WERI-Rb-1 (cell line): ENCODE measurements at places on chromosomes 2 and 18.
A peak's percentile ranks its signal among the peaks of the same experiment; 100 is the strongest.

DNA sequence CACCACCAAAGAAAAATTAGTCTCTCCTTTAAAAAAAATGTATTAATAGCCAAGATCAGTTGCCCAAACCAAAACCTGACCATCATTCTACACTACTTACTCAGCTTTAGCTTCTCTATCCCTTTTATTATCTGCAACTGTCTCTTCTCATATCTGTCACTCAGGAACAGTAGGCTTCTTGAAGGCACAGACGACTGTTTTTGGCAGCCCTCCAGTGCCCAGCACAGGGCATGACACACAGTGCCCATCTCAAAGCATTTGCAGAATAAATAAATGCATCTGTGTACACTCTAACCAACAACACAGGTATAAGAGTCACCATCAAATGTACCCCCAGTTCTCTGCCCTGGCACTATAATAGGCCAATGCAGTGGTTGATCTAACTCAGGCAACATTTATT is 117.2 kb downstream of the UXS1 start:
- no peak for DNase-seq

GRCh38 chr2:64534363-64534762 is 10.2 kb downstream of the AFTPH start:
- no peak for DNase-seq

GRCh38 chr2:235661167-235661937 is 167.5 kb downstream of the AGAP1 start:
- no peak for DNase-seq

DNA sequence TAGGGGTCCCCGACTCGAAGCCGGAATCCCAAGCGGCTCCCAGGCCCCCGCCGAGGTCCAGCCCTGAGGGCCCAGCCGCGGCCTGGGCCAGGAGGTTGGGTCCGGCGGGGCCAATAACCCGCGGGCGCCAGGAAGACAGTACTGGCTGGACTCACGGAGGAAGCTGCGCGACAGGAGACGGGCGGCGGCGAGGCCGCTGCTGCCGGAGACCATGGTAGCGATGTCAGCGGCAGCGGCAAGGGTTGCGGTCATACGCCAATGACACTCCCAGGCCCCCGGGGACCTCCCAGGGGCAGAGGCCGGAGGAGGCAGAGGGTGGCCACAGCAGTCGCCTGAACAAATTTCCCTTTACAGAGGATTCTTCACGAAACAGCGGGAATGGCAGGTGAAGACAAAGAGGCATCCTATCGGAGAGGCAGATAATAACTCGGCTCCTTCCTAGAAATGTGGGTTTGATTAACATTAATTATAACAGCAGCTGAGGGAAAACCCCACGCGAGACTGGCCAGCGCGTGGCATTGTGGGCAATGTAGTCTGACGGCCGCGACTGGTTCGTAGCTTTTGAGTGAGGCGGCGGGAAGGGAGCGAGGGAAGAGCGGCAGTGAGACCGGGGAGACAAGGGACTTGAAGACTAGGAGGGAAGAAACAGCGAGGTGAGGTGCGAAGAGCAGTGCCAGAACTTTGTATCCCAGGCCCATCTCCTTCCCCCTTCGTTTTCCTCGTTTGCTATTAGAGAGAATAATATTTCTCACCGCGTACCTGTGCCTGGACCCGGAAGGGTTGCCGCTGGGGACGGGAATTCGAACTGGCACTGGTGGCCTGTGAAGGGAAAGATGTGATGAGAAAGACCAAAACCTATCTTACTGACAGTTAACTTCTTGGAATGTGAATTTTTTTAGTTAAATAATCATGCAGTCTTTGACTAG is at the start of gene SUCLG1:
Gene SUCLG1, minus strand, starts transcription at position 263 of the 926 bp plus-strand sequence. Its CDS starts 11 bp downstream, at position 252.
- peak; percentile 86 for DNase-seq

- no peak for DNase-seq
Observed at GRCh38 chr18:57715671-57716070, 87.4 kb downstream of the ATP8B1 start.

GRCh38 chr2:140759426-140760156 is 1371.2 kb downstream of the LRP1B start:
- DNase-seq, result no peak

- DNase-seq, result no peak
Observed at GRCh38 chr2:69022548-69022947, 9.6 kb downstream of the ANTXR1 start.

DNA sequence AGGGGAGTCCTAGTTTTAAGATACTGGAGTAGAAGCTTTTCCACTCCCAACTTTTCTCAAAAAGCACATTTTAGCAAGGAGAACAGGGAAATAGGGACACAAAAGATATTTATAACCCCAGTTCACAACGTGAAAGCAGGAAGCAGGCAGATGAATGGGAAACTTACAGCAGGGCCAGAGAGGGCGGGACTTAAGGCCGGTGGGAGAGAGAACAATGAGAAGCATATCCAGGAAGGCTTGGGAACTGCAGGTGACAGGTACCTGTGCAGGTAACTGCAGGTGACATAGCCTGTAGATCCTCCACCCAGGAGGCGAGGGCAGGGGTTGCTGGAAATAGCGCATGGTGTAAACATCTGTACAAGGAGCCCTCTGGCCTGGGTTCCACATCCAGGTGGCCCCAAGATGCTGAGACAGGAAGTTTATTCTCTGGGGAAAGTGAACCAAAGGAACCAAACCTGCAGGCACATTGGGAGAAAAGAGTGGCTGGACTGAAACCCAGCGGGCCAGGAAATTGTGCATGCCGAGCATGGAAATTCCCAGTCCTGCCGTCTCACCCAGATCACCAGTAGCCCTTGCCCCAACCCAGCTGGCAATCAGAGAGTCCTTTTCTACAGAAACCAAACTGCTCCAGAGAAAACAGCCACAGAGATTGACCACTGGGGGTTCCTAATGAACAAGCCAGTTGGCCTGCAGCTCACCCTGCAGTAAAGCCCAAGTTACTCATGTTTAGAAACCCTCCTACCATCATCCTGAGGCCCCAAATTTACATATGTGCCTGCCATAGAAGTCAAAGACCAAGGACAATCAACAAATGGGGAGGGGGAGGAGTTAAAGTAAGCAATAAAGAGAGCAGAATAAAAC is 24.3 kb upstream of the COL6A3 start:
- no peak for DNase-seq

DNA sequence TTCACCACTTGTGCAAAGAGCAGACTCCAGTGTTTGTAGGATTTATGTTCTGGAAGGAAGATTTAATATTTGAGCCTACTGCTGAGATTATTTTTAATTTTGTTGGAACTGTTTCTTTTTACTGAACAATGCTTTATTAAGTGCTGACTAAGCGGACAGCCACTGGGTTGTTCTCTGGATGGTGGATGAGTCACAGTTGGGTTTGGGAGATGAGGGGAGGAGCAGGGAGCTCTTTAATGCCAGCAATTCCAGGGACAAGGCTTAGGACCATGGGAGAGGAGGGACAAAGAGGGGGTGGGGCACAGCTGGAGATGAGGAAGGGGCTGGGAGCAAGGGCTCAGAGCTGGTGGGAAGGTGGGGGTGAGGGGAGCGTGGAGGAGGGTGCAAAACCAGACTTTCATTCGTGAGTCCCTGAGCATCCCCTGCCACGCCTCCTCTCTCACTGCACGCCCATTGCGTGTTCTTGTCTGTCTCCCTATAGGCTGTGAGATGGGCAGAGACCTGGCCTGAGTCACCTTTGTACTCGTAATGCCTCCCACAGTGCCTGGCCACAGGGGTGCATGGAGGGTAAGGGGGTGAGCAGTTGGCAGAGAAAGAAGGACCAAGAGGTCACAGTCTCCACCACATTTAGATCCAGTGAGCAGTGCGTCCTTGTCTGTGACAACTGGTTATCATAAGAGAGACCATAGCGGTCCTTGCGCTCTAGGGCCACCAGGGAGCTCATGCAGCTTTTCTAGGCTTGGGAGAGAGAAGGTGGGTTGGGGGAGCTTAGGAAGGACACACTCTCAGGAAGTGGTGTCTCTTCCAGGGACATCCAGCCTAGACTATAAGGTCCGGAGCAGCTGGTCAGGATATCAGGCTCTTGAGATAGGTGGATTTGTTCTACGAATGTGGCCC is 18.4 kb downstream of the SLC4A3 start:
- DNase-seq, result no peak

- DNase-seq, result no peak
Observed at GRCh38 chr2:154591294-154591820, 107.1 kb upstream of the KCNJ3 start.

- no peak for DNase-seq
Observed at GRCh38 chr2:117815946-117816345, 1.5 kb downstream of the DDX18 start.

DNA sequence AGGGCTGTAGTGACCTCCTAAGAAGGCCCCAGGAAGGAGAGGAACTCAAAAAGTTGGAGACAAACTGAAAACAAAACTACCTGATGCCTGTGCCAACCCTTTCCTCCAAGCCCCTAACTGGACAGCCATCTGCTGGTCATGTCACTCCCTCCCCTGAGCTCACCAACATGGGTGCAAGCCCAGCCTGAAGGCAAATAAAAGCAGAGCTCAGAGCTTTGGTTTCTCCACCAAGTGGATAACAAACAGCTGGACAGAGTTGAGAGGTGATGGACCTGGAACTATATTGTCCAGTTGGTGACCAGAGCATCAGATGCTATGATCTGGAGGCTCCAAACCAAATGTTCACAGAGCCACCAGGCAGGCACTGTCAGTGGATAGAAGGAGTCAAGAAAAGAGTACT is 34.6 kb upstream of the MAL start:
- DNase-seq, result no peak

DNA sequence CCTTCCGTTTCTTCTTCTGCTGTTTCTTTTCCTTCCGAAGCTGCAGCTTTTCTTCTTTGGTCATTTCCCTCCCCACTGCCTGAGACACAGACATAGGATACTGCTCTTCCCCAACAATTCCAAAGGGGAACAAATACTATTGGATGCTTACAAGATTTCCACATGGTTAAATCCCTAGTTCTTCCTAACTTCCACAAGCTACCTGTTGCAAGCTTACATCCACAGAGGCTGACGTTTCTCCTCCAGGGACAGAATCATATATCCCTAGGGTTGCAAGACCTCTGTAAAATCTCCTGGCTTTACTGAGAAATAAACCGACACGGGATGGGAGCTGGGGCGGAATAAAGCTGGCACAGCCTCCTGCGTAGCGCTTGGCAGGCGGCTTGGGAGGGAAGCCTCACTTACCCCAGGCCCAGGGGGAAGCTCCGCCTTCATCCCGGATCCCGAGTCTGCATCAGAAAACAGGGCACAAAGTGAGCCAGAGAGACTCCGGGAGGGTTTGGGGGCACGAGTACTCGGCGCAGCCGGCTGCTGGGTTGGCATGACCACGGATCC is 590 bp downstream of the EIF2B4 start:
- peak; percentile 73 for DNase-seq

- no peak for DNase-seq
Observed at GRCh38 chr2:46163804-46164528, 133.2 kb upstream of the EPAS1 start.

DNA sequence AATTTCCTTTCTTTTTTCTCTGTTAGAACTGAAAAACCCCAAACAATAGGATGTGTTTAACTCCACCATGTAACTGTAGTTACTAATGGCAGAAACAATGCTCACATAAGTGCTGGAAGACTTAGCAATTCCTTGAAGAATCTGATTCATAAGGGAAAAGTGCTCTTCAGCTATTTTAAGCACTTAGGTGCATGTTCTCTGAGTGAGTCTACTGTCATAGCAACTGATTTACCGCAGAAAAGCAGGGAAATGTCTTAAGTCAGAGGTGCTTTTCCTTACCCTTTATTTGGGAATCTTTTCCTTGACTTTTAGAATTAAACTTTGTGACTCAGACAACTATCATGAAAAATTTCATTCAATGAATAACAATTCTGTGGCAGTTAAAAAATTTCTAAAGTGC is 65.4 kb upstream of the NABP1 start:
- no peak for DNase-seq

- no peak for DNase-seq
Observed at GRCh38 chr2:12059616-12060441, 313.4 kb downstream of the LPIN1 start.

GRCh38 chr2:30713698-30714097 is 93.5 kb downstream of the CAPN13 start:
- no peak for DNase-seq

- no peak for DNase-seq
Observed at GRCh38 chr2:113117541-113118262, 9.7 kb upstream of the IL1RN start.

DNA sequence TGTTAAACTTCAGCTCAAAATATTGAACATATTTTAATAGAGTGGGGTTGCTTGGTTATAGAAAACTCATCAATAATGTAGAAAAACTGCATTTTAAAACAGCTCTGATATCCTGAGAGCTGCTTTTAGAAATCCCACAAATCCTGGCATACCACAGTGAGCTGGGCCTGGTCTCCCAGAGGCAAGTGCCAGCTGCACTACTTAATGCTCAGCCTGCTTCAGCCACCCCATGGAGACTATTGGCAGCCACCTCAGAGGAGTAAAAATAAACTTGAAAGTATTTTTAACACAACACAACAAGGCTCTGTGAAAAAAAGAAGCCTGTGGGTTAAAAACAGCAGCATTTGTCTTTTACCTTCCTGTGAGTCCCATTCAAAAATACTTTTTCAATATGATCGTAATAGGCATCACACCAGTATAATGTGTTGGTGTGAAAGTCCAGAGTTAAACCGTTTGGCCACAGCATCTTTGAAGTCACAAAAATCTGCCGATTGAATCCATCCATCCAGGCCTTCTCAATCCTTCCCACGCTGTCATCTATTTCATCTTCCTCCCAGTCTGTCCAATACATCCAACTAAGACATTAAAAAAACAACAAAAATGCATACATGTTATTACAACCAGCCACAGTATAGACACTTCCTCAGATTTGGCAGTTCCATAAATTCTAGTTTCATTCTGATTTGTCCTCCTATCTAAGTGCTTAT is 1115.3 kb downstream of the LRP1B start:
- peak; percentile 13 for DNase-seq

- DNase-seq, result no peak
Observed at GRCh38 chr2:2851806-2852777, 521.0 kb upstream of the MYT1L start.

GRCh38 chr2:200193791-200194190 is 112.7 kb upstream of the SPATS2L start:
- no peak for DNase-seq

DNA sequence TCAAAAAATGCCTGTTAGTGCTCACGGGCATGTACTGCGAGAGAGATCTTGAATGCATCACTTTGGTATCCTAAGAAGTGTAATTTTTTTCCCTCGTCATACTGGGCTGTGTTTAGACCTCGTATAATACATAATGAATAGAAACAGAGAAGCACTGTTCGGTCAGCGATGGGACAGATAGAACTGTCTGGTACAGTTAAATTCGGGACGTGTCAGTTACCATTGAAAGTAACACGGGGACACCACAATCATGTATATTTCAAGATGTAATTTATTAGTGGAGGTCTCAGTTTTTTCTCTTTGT is 1.8 kb downstream of the PKP4 start:
- no peak for DNase-seq

DNA sequence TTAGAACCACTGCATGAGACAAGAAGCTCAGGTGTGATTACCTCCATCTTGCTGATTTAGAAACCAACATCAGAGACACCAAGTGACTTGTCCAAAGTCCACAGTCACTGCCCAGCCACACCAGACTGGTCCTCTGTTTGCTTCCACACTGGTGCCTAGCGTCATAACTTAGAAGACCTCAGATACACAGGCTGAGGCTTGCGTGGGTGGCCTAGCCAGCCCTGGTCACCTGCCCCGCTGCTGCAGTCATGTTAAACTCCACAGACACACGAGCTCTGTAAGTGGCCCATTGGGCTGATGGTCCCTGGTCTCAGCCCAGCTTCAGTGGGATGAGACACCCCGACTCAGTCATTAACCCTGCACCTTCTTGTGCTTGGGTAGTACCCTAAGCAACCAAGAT is 47.1 kb downstream of the CNGA3 start:
- no peak for DNase-seq

- DNase-seq, result no peak
Observed at GRCh38 chr2:11288431-11288830, 56.0 kb downstream of the ROCK2 start.
